ENCODE measurements at places on chromosomes 5 and 9.
A peak's percentile ranks its signal among the peaks of the same experiment; 100 is the strongest.

DNA sequence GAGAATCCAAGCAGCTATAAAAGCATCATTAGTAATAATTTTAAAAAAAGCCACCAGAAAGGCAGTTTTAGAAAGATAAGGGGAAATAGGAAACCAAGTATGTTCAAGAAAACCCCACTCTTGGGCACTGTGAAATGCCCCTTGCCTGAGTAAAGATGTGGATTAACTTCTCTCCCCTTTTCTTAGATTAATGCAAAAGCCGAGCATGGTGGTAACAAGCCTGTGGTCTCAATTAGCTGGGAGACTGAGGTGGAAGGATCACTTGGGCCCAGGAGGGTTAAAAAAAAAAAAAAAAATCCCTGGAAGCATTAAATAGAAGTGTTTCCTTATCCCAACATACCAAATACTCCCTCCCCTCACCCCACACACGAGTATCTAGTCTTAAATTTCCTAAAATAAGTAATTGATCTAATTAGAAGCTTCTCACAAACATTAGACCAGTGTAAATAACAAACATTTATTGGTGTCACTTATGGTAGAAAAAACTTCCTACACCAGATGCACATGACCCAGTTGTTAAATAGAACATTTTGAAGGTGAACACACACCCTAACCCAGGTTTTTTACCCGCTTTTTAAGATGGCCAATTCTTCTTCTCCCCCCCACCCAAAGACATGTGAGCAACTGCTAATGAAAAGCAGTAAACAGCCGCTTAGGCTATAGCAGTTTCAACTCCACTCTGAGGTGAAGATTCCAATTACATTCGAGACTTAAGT is 5.2 kb downstream of the HSPA5 start:
- no peak for DNase-seq

DNA sequence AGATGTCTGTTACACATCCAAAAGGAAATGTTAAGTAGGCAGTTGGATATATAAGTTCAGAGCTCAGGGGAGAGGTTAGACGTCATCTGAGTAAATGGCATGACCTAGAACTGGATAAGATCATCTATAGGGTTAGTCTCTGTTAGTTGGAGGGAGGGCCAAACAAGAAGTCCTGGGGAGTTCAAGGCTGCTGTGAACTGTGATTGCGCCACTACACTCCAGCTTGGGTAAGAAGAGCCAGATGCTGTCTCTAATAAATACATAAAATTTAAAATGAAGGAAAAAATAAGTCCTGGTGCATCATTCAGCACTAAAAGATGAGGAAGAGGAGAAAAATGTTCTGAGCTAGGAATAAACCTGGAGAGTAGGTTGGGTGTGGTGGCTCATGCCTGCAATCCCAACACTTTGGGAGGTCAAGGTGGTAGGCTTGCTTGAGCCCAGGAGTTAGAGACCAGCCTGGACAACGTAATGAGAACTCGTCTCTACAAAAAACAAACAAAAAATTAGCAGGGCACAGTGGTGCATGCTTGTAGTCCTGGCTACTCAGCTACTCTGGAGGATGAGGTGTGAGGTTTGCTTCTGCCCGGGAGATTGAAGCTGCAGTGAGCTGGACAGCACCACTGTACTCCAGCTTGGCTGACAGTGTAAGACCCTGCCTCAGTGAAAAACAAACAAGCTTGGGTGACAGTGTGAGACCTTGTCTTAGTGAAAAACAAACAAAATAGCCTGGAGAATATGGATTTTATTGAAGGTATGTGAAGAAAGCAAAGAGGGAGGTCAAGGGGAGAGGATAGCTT is 123.6 kb downstream of the ACTBL2 start:
- no peak for DNase-seq

GRCh38 chr9:106775960-106776359 is 87.0 kb upstream of the ZNF462 start:
- no peak for DNase-seq

DNA sequence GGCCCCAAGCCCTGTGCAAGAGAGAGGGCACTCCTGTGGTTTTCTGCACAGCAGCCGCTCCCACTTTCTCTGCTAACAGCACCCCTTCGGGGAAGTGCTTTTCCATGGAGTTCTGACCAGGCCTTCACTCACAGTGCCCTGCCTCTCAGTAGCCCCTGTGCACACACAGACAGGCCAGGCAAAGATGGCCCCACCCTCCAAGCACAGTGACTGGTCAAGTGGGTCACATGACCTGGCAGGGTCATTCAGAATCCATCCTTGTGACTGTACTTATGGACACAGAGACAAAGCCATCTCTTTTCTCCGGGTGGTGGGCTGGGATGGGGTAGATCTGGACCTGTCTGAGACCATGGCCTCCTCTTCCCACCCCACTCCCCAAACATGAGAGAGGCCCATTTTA is 82.5 kb downstream of the PSD2 start:
- no peak for DNase-seq

GRCh38 chr5:121325930-121326329 is 525.8 kb upstream of the FTMT start:
- no peak for DNase-seq

DNA sequence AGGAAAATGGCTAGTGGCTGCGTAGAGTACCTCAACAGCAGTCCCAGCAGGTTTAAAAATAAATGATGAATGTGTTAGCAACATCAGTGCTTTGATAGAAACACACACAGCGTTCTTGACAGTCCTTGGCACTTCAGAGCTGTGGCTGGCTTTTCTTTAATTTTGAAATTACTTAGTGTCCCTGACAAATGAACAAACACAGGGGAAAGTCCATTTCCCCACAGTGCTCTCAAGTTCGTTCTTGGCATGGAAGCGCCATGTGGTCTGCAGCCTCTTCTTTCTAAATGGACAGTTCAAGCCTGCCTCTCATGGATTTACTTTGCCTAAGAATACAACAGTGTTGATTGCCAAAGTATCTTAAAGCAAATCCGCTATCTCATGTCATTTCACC is 102.2 kb downstream of the ADAMTS12 start:
- DNase-seq = no peak

- no peak for DNase-seq
Measured at GRCh38 chr5:76456258-76456657, 53.2 kb downstream of the IQGAP2 start.

- DNase-seq = no peak
Measured at GRCh38 chr5:169554251-169554650, 29.3 kb upstream of the SPDL1 start.

DNA sequence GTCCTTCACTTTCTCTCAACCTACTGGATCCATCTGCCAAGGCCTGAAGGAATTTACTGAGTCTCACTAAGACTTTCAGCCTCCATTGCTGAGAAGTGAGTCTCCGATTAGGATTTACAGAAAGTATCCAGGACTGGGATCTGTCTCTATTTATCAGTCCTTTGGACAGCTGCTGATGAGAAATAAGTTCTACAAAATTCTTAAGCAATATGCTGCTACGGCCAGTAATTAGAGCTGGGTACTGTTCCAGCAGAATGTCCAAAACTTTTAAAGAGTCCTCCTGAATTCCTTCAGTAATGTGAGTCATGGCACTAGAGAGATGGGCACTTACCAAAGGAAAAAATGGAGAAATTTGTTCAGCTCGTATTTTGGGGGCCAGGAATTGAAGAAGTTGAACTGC is 5.9 kb downstream of the TEX10 start:
- no peak for DNase-seq

DNA sequence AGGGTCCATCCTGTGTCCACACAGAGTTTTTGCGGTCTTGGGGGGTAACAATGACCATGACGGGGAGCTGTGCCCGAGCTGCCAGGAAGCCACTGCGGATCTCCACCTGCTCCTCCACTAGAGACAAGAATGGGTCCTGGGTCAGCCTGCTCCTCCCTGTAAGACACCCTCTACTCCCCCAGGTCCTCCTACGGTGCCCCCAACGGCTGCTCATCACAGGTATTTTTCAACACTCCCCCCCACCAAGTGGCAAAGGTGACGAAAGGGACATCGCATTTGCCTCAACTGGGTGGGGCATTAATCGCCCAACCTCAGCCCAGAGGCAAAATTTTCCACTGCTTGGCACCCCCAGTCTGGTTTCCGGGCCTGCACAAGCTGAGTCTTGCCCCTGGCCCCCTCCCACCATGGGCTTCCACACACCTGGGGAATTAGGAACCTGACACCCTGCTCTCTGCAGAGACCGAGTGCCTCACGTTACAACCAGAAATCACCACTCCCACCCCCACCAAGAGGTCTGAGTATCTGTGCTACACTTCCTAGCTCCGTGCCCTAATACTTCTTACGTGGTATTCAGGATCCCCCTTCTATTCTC is 9.6 kb downstream of the NOL6 start:
- no peak for DNase-seq

- no peak for DNase-seq
Measured at GRCh38 chr5:135025730-135026644, 8.0 kb downstream of the PITX1 start.

- DNase-seq = no peak
Measured at GRCh38 chr5:65981548-65981947, 55.2 kb downstream of the ERBIN start.

GRCh38 chr5:91288118-91288916 is 94.8 kb downstream of the ARRDC3 start:
- DNase-seq = no peak

- no peak for DNase-seq
Measured at GRCh38 chr9:16727452-16728136, 142.9 kb downstream of the BNC2 start.

DNA sequence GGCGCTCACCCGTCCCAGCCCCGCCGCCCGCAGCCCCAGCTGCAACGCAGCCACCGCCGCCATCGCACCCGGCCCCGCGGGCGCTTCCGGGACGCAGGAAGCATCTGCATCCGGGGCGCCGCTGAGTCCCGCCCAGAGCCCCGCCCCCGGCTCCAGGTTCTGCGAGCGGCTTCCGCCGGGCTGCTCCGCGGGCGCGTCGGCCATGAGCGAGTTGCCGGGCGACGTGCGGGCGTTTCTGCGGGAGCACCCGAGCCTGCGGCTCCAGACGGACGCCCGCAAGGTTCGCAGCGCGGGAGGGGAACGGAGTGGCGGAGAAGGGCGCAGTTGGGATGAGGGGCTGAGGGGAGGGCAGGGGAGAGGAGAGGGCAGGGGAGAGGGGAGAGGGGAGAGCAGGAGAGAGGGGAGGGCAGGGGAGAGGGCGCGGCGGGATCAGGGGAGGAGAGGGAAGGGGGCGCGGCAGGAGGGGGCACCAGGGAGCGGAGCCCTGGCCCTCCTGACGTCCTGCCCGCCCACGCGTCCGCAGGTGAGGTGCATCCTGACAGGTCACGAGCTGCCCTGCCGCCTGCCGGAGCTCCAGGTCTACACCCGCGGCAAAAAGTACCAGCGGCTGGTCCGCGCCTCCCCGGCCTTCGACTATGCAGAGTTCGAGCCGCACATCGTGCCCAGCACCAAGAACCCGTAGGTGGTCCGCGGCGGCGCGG is at the start of the genes SURF1 and SURF2:
TSS of gene SURF1 (minus strand) at position 97 of the 701 bp plus-strand sequence. CDS start at position 63, 34 bp downstream.
TSS of gene SURF2 (plus strand) at position 160 of the 701 bp plus-strand sequence. CDS start at position 203, 43 bp downstream.
- DNase-seq = peak; percentile 86

Data from activated T-helper 1 cell treated with Interleukin-2 at 50 U/mL for 16 hours (primary cell).